Mesenteric fat pad (tissue), 1 donor: ENCODE measurements at places on chromosomes 3 and 15. TPM values are rescaled to one million over a fixed set of nuclear protein-coding genes. Genes with fewer than 3 reads are reported as not detected.

ZBED2 gene
- total RNA-seq: not detected

IFT80 gene
- total RNA-seq: 11.1 TPM

ZPLD1 gene
- total RNA-seq: not detected

ZIC1 gene
- not detected for total RNA-seq

ENTPD3 gene
- total RNA-seq: 1.1 TPM

- no peak for DNase-seq
Observed at GRCh38 chr3:17087509-17087908, 202.8 kb downstream of the PLCL2 start.

DNA sequence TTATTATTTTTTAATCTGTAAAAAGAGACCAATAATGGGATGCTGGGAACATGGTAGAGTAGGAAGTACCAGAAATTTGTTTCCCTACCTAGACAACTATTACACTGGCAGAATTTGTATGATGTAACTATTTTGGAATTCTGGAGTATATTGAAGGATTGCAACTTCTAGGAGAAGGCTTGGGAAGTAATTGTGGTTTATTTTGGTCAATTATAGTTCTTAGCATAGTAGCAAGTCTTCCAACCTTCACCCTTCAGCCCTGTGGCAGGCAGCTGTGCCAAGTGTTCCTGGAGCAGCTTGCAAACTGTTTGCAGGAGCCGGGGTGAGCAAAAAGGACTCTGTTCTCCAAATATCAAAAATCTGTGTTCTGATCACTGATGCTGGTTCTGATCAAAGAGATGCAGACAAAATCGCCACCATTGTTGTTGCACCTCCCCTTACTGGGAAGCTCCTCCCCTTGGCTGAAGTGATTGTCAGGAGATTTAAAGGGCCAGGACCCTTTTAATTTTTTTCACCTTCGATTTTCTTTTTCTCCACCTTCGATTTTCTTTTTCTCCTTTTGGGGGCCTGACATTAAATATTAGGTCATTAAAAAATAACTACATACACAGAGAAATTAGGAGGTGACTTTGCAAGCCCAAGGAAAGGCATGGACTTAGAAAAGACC is 363.3 kb downstream of the SLC9A9 start:
- no peak for DNase-seq

DNA sequence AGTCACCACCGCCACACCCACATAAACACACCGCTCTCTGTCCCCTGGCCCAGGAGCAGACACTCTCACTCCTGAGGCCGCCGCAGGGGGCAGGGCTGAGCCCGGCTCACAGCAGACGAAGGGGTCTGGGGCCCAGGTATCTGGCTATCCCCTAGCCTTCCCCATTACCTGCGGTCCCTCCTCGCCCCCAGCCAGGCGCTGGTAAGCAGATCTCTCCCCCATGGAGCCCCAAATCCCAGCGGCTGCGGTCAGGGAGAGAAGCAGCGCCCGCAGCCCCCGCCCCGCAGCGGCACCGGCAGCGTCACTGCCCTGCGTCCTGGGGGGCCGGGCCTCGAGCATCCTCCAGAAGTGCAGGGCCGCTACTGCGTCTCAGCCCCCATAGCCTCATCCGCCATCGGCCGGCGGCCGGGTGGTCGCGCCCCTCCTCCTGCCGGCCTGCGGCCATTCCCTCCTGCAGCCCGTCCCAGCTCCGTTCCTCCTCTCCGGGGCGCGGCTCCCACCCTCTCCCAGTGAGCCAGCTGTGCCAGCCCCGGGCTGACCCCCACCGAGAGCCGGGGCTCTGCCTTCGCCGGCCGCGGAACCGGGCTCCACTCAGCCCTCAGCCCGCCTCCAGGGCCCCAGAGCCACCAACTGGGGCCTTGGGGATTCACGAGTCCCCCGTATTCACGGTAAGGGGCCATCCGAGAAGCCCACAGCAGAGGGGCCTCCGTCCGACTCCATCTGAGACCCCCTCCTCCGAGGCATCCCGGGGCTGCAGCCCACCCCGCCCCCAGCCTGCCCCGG is 13.1 kb downstream of the TNK2 start:
- no peak for DNase-seq

DNA sequence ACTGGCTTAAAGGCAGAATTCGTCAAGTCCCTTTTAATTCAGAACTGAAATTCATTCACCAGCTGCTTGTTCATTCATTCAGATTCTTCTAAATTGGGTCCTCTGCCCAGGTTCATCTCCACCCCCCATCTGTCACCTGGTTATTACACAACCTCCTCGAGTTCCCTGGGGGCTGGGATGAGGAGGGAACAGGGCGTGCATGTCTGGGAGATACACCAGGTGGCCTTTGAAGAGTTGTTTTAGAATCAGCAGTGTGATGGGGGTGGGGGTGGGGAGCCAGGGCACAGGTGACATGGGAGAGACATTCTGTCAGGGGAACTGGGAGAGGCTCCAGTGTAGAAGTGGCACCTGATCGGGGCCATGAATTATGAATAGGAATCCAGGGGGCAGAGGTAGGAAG is 8.2 kb downstream of the SNX33 start:
- DNase-seq: no peak

DNA sequence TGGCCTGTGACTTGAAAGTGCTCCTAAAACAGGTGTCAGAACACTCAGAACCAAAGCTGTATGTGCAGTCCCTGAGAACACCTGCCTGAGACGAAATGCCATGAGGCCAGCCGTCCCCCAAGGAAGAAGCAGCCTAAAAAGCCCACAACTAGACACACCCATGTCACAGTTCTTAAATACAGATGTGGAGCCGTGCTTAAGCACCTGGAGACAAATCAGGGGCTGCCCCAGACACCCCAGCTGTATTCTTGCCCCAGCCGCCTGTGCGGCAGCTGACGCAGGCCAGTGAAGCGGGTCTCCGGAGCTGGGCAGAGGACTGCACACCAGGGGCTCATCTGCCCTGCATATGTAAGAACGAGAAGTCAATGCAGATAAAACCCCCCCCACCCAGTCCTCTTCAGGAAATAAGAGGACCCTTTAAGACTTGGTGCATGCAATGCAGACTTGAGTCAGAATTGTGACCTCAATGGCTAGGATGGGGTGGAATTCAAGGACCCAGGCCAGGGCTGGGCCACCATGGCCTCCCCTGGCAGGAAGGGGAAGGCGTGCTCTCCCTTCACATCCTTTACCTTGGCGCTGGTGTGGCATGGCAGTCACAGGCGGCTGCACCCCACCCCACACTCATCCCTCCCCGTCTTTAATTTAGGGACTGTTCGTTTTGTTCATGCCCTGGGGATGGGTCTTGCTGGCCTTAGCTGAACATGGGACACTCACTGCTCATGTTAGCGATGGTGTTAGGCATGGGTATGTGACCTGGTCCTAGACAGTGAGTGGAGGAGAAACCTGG is 27.7 kb upstream of the PLXNA1 start:
- no peak for DNase-seq

GRCh38 chr15:90823455-90823974 is 44.9 kb upstream of the FURIN start:
- no peak for DNase-seq

DNA sequence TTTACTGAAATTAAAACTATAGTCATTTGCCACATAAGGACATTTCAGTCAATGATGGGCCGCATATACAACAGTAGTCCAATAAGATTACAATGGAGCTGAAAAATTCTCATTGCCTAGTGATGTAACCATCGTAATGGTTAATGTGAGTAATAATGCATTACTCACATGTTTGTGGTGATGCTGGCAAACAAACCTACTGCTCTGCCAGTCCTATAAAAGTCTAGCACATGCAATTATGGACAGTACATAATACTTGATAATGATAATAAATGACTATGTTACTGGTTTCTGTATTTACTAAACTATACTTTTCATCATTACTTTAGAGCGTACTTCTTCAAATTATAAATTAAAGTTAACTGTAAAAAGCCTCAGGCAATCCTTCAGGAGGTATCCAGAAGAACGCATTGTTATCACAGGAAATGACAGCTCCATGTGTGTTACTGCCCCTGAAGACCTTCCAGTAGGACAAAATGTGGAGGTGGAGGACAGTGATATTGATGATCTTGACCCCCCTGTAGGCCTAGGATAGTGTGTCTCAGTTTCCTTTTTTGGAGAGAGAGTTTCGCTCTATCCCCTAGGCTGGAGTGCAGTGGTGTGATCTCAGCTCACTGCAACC is 102.7 kb downstream of the ATP1B3 start:
- no peak for DNase-seq

DNA sequence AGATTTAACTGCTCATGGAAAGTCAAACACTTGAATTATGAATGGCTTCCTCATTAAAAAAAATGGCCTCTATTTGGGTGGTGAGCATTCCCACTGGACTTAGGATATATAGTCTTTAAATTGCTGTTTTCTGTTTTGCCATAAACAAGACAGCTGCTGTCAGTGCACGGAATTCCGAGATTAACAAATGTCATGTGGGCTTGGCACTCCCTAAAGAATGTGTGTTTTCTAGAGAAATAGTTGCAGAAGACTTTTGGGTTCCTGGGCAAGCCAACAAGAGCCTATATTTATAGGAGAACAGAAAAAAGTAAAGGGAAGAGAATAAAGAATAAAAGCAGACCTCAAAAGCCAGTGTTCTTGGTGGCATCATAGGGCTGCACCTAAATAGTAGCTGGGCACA is 13.6 kb upstream of the TFG start:
- DNase-seq: no peak

DNA sequence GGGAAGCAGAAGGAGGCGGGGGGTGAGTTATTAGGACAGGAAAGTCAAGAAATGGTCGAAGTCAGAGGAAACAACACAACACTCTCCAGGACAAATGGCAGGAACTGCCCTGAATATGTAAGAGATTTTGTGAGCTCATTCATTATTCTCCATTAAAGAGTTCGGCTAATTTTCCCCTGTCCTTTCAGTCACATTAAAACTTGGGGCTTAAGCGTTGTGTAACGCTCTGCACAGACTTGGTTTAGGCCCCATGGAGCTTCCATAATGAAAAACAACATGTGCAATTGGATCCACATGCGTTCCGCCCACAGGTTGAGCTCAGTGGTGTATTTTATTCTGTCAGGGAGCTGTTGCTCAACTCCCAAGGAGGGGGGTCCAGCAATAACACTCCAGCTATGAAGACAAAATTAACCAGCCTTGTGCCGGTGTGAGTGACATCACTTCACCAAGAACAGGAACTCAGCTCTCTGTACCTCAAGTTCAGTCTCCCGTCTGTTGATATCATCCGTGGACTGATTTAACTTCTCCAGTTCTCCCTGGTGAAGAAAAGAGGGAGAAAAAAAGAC is 2.3 kb downstream of the SH3BP5 start:
- no peak for DNase-seq
